ENCODE measurements at places on chromosomes 3 and 15.

- DNase-seq: no peak
These were observed 67.9 kb upstream of the GUCA1C start for GRCh38 chr3:109021556-109021955.

GRCh38 chr3:39497753-39498152 is 30.3 kb downstream of the MOBP start:
- no peak for DNase-seq

DNA sequence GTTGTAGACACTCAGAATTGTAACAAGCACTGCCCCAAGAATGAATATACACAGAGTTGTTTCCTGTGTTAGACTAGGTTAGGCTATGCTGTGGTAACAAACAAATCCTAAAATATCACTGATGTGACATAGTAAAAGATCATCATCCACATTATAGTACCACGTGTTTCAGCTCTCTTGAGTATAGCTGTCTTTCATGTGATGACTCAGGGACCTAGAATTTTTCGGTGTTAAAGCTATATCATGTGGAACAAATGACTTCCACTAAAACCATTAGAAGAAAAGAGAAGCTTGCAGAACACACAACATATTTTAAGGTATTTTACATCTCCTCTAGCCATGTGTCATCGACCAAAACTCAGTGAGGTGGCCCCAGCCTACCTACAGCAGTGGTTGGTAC is 307.9 kb upstream of the RBMS3 start:
- DNase-seq: no peak

GRCh38 chr15:96075895-96076294 is 254.6 kb upstream of the NR2F2 start:
- no peak for DNase-seq

GRCh38 chr15:91478717-91479191 is 374.8 kb upstream of the SLCO3A1 start:
- no peak for DNase-seq

- no peak for DNase-seq
These were observed 68.0 kb downstream of the C3orf70 start for GRCh38 chr3:185084901-185085300.

DNA sequence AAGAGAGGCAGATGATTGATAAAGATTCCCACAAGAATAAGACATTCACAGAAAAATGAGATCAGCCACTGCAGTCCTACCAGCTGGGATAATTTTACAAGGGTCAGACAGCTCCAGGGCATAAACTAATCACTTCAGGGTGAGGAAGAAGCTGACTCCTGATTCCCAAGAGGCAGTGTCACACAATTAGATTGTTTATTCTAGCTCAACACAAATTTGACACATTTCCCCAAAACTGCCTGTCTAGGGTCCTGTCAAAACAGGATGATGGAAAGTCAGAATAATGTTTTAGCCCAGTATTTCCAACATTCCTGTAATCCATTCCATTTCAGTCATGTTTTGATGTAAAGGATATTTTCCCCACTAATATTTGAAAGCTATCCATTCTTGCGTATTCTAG is 110.8 kb downstream of the TNIK start:
- DNase-seq: no peak

DNA sequence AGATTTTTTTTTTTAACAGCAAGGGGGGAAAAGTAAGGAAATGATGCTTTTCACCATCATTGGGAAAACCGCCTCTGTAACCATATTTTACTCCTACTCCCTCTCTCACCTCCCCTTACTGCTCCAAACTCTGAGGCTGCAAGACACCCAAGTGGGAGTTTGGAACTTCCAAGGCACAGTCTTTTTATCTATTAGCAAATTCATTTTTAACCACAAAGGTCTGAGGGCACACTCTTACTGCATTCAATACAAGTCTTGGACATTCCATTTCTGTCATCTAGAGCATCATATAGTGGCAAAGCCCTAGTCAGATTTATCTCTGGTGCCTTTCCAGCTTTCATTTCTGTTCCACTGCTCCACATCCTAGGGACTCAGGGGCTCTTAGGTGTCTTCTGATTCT is 13.2 kb downstream of the FAM162A start:
- DNase-seq: no peak

- DNase-seq: no peak
These were observed 1.3 kb downstream of the ACTR8 start for GRCh38 chr3:53880396-53881345.

- DNase-seq: no peak
These were observed 17.8 kb upstream of the MAP4 start for GRCh38 chr3:48034000-48034516.

GRCh38 chr3:172244011-172244410 is 204.2 kb downstream of the GHSR start:
- no peak for DNase-seq

GRCh38 chr3:71537211-71537611 is 46.3 kb downstream of the FOXP1 start:
- no peak for DNase-seq

- no peak for DNase-seq
These were observed 4.3 kb upstream of the NPTN start for GRCh38 chr15:73637527-73637926.

- no peak for DNase-seq
These were observed 1.3 kb downstream of the GMPS start for GRCh38 chr3:155871746-155872158.

GRCh38 chr15:52746162-52746757 is 43.9 kb downstream of the ONECUT1 start:
- no peak for DNase-seq

DNA sequence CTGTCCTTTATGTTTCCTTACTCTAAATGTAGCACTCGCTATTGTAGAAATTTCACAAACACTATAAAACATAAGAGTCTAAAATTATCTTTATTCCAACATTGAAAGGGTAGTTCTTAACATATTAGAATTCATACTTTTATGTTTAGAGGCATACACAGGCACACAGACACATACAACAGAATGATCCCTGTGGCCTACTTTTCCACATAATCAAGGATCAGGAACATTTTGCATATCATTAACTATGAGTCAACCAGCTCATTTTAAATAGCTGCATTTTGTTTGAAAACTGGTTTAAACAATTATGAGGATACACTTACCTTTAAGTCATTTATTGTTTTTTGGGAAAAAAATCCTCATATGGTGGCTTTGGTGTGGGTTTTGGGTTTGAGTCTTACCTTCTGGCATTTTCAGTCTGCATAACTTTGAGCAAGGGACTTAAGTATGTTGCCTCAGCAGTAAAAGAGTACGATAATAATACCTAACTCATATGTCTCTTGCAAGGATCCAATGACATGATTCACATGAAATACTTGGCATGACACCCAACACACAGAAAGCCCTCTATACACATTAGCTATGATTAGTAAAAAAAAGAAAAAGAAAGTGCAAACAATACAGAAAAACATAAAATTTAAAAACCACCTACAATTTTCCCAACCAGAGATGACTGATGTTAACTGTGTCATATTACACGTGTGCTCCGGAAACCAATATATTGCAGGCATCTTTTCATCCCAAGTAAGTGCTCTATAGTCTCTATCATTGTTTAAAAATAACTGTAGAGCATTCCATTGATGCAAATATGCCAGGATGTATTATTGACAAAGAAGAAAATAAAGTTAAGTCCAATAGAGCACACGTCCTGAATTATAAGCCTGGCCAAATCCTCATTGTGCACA is 213.1 kb upstream of the ADAMTS9 start:
- no peak for DNase-seq

DNA sequence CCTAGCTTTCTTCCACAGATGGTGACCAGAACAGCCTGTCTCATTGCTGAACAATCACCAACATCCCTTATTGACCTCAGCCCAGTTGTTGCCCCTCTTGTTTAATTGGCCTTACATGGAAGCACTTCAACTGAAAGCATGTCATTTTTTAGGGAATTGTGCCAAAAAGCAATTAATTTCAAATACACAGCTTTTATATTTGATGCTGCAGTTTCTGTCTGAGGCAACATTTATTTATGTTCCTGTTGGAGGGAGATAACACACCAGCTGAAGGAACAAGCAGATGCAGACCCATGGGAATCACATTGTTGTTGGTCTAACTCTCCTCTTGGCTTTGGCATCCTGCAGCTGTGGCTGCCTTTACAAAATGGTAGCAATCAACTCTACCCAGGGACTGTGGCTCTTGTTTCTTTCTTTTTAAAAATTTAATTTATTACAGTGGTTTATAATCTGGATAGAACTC is 498.1 kb upstream of the RGMA start:
- DNase-seq: no peak

All from CD8-positive, alpha-beta memory T cell (primary cell).